Tibial artery (tissue), 4 donors: ENCODE measurements at places on chromosomes 5 and 9.
A peak's percentile ranks its signal among the peaks of the same experiment; 100 is the strongest.

- DNase-seq = no peak
- no peak overlapping the region for H3K4me3 ChIP-seq
- H3K36me3 ChIP-seq = no peaks in the 10 kb centered on the region
- H3K4me1 ChIP-seq = peaks cover 10% of the 10 kb centered on the region
- no peak overlapping the region for H3K27ac ChIP-seq
Measured at GRCh38 chr5:169146158-169146557, 154.8 kb downstream of the SLIT3 start.

DNA sequence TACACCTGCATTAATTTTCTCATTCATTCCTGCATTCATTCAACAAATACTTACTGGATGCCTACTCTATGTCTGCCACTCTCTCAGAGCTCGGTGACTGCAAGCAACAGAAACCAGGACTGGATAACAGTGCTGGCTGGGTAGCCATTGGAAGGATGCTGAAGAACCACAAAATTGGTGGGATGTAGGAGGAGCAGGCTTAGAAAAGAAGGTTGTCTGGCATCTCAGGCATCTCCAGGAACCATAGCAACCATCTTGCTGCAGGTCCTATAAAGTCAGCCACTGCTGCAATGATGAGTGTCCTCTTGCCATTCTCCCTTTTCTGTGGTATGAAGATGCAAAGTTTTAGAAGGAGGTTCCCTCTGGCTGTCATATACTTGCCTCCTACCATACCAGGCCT lies 168.6 kb downstream of the FGF18 start:
- H3K4me3 ChIP-seq = no peak overlapping the region
- no peaks in the 10 kb centered on the region for H3K27me3 ChIP-seq
- DNase-seq = no peak
- no peaks in the 10 kb centered on the region for H3K36me3 ChIP-seq
- no peak overlapping the region for H3K27ac ChIP-seq
- H3K4me1 ChIP-seq = no peaks in the 10 kb centered on the region

DNA sequence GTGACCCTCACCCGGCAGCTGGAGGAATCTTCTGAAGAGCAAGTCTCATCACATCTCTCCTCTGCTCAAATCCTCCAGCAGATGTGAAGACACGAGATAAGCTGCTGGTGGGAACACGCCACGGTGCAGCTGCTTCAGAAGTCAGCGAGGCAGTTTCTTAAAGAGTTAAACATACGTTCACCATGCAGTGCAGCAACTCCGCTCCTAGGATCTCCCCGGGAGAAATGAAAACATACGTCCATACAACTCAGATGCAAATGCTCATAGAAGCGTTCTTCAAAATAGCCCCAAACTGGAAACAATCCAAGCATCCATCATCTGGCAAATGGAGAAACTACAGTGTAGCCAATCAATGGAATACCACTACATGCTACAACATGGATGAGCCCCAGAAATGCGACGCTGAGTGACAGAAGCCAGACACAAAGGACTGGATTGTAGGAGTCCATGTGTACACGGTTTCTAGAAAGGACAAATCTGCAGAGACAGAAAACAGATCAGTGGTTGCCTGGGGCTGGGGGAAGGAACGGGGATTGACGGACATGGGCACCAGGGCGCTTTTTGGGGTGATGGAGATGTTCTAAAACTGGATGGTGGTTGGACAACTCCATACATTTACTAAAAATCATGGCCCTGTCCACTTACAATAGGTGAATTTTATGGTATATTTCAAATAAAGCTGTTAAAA lies 150.6 kb downstream of the COL23A1 start:
- no peaks in the 10 kb centered on the region for H3K27me3 ChIP-seq
- H3K36me3 ChIP-seq = no peaks in the 10 kb centered on the region
- no peak overlapping the region for H3K27ac ChIP-seq
- DNase-seq = no peak
- no peaks in the 10 kb centered on the region for H3K4me1 ChIP-seq

GRCh38 chr9:129282272-129282671 lies 104.2 kb upstream of the IER5L start:
- H3K27ac ChIP-seq = no peak overlapping the region
- H3K4me1 ChIP-seq = no peaks in the 10 kb centered on the region
- peak overlapping the region; percentile 30 for H3K4me3 ChIP-seq

- H3K4me3 ChIP-seq = no peak overlapping the region
- no peak for DNase-seq
- no peaks in the 10 kb centered on the region for H3K27me3 ChIP-seq
- H3K27ac ChIP-seq = no peak overlapping the region
Measured at GRCh38 chr9:87517732-87518131, 20.1 kb downstream of the DAPK1 start.

GRCh38 chr5:149012350-149012749 lies 50.5 kb downstream of the SH3TC2 start:
- no peak overlapping the region for H3K4me3 ChIP-seq
- DNase-seq = no peak
- no peaks in the 10 kb centered on the region for H3K27me3 ChIP-seq

DNA sequence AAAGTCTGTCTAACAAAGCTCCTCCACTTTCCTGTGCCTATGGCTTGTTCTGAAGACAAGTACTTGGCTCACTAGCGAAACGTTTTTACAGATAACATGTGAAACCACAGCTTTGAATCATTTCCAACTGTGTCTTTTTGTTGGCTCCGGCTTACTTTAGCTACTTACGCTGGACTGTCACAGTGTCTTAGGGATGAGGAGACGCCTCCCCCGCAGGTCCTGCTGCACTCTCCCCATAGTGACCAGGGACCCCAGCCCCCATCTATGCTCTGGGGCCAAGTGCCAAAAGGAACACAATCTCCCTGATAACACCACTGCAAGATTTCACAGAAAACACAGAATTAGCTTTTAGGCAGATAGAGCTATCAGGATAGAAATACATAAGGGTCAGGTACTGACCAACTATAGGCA lies 219.1 kb downstream of the ADAMTS6 start:
- H3K27ac ChIP-seq = peak overlapping the region; percentile 34
- no peak for DNase-seq
- no peak overlapping the region for H3K4me3 ChIP-seq
- H3K4me1 ChIP-seq = no peaks in the 10 kb centered on the region
- H3K27me3 ChIP-seq = no peaks in the 10 kb centered on the region
- H3K36me3 ChIP-seq = no peaks in the 10 kb centered on the region
